ENCODE measurements at places on chromosomes 5 and 9.

DNA sequence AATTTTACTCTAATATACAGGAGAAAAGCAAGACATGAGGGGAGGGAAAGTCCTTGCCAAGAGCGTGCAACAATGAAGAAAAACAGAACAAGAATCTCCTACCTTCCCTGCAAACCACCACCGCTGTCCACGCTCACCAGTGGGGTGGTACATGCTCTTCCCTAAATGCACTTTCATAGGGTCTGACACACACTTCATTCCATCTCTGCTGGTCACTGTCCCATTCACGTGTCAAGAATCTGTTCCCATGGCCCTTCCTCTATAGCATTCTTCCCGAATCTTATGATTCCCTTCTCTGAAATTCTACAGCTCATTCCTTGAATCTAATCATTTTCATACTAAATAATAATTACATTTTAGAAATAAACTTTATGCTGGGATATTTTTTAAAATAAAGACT, 11.4 kb upstream of the DNAH5 start:
- DNase-seq, result no peak

- DNase-seq, result no peak
Observed at GRCh38 chr9:108077556-108077955, 588.0 kb upstream of the KLF4 start.

- peak; percentile 12 for DNase-seq
Observed at GRCh38 chr9:97906236-97906831, 16.0 kb downstream of the TRMO start.

DNA sequence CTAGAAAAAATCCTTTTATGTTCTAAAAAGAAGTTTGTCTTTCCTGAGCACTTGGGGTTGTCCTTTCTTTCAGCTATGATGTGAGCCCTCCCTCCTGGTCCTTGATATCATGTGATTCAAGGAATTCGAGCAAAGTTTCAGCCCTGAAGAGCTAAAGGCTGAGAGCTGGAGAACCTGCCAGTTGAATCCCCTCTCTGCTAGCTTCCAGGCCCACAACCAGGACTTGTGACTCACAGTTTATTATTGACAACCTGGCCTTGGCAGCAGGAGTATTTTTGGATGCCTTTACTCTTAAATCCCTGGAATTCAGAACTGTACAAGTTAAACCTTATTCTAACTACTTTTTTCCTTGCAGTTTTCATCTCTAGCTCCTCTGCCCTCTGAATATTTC, 182.8 kb downstream of the SPOCK1 start:
- DNase-seq, result no peak

DNA sequence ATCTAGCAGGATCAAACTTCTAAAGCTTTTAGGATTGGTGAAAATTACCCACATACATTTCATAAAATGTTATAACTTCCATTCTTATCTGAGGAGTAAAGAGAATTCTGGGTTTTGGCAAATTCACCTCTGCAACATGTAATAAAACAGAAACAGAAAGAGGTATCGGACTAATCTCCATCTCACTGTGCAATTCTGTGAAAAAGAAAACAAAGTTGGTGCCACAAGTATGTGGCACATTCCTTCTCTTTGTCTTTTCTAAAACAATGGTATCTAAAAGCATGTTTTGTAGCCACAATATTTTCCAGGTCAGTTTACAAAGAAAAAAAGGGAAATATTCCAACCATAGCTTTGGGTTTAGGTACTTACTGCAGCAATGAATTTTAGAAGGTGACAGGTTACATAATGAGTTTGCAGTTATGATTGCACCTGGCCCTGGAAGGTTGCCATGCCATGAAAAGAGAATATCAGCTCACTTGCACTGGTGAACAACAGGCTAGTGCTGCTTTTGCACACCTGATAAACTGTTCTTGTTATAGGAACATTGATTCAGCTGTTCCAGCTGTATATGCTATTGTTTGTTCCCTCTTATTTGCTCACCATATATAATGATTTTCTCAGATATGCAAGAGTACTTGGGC, 491.3 kb upstream of the MEF2C start:
- DNase-seq, result no peak

GRCh38 chr9:121650217-121651007, 1.0 kb upstream of the DAB2IP start:
- DNase-seq, result no peak

GRCh38 chr5:73182307-73182706, 9.3 kb downstream of the TMEM174 start:
- no peak for DNase-seq

- no peak for DNase-seq
Observed at GRCh38 chr5:166341740-166342337, 1949.6 kb upstream of the WWC1 start.

DNA sequence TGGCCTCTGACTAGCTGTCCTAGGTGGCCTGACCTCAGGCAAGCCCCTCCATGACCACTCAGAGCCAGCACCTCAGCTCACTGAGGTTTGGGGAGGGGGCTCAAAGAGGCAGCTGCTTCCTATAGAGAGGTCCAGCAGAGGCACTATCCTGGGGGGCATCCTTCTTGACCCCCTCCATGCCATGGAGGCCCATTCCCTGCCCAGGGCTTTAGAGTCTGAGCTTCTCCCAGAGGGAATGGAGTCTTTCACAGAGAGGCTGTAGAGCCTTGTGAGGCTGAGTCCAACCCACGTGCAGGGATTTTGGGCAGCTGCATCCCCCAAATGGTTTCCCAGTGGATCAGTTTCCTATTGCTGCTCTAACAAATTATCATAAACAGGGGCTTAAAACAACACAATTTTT, 16.9 kb downstream of the IRF1 start:
- no peak for DNase-seq

Data from anterior cingulate cortex (tissue), 58 donors.